CD4-positive, alpha-beta T cell (primary cell): ENCODE measurements at places on chromosomes 3 and 15.

DNA sequence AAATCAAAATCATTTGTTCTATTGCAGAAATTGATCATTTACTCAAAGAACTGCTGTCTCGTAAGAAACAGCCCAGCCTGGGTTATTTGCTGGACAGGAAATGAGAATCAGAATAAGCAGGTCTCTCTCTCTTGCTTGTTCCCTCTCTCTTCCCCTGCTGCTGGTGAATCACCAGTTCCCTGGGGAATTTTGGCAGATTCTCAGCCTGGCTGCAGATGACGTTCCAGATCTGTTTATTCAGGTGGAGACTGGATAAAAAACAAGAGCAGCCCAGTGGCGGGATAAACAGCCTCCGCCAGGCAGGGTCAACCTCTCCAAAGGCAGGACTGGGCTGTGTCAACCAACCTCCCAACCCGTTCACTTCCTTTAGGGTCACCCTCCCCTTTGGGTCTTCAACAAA lies 72.1 kb downstream of the LRIG1 start:
- DNase-seq: no peak

GRCh38 chr3:112074616-112075497 lies 11.3 kb upstream of the C3orf52 start:
- DNase-seq: peak; percentile 24

DNA sequence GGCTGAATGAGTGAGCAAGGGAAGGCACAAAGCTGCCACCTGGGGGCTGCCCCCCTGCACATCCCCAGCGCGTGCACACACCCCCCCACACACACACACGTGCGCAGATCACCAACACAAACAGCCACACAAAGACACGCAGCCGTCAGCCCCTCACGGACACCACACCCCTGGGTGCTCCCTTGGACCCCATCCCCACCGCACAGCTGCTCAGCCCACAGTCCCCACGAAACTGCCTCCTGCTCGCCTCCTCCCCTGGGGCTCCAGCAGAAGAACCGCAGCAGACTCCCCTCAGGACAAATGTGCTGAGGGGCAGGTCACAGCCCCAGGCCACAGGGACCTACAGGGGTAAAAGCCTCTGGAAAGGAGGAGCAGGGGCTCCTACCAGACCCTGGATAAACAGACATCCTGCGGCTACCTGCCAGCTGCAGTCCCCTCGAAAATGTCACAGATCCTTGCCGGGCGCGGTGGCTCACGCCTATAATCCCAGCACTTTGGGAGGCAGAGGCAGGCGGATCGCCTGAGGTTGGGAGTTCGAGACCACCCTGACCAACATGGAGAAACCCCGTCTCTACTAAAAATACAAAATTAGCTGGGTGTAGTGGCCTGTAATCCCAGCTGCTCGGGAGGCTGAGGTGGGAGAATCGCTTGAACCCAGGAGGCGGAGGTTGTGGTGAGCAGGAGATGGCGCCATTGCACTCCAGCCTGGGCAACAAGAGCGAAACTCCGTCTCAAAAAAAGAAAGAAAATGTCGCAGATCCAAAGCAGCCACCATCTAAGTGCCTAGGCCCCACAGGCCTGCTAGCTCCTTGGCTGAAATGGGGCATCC lies 6.5 kb downstream of the TWF2 start:
- peak; percentile 34 for DNase-seq

DNA sequence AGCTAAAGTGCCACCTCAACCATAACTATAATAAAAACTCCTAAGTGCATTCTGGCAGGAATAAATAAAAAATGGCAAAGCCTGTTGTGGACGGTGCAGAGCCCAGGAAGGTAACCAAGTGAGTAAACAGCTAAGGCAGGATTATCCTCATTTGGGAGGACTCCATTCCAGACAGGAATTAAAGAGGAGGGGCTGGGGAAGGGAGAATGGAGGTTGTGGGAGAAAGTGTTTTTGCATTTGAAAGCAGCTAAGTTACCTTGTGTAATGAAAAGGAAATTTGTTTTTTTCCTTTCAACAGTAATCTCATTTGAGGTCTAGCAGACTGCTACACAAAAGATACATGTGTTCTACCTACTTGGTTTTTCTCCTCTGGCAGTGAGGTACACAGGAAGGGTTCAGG lies 248.5 kb downstream of the TIGIT start:
- DNase-seq: no peak

DNA sequence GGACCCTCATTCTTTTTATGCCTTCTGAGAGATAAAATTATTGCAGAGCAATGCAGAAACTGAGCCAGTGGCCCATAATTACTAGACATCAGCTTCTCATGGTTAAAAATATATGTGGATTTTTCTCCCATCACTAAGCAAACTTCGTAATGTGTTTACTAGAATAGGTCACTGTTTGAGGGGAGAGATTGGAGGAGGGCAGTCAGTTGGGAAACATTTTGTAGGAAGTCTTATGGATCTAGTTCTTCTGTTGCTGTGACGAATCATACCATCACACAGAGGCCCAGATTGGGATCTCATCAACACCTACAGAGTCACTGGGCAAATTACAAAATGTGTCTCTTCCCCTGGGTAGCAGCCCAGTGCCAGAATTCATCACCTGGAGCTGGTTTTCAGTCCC lies 81.4 kb downstream of the PDE8A start:
- no peak for DNase-seq
